ENCODE measurements at places on chromosomes 1 and 21.

DNA sequence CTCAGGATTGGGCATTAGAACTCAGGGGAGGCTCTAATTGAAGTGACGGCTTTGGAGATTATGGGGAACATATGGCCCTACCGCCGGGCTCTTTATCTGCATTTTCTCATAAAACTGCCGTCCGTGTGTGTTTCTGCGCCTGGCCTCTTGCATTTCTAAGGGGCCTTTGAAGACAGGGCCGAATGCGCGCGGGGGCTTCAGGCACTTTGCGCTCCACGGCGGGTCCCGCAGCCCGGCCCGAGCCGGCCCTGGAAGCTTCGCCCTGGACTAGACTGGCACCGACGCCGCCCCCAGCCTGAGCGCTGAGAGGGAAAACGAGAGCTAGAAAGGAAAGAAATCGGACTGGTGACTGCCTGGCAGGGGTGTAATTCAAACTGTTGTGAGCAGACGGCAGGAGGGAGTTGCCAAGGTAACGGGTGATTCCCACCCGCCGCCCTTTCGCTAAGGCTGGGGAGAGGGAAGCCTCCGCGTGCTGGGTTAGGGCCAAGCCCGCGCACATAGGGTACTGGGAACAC, 120.7 kb downstream of the LMX1A start:
- DNase-seq, result no peak

DNA sequence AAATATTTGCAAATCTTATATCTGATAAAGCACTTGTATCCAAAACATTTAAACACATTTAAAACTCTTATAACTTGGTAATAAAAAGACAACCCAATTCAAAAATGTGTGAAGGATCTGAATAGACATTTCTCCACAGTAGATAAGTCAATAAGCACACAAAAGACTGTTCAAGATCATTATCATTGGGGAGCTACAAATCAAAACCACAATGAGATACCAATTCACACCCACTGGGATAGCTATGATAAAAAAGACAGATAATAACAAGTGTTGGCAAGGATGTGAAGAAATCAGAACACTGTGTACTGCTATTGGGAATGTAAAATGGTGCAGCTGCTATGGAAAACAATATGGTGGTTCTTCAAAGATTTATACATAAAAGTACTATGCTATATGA, 5.1 kb upstream of the LIN9 start:
- DNase-seq, result no peak

DNA sequence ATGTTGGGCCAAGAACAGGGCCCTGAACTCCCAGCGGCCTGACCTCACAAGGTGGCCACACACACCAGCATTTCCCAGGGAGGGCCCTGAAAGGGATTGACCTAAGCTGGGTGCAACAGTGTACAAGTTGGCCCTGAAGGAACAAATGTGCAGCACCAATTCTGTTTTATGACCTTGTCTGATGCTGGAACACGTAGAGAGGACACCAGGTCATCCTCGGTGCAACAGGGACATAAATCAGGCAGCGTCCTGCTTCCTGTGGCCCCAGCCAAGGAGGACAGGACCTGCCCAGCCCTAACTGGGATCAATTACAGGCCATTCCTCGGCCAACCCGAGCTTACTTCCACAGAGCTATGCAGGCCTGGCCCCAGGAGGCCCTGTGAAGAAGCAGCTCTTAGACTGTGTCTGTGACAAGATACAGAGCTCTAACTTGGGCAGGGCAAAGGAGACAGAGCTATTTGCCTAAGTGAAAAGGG, 12.8 kb upstream of the PHC2 start:
- peak; percentile 29 for DNase-seq

DNA sequence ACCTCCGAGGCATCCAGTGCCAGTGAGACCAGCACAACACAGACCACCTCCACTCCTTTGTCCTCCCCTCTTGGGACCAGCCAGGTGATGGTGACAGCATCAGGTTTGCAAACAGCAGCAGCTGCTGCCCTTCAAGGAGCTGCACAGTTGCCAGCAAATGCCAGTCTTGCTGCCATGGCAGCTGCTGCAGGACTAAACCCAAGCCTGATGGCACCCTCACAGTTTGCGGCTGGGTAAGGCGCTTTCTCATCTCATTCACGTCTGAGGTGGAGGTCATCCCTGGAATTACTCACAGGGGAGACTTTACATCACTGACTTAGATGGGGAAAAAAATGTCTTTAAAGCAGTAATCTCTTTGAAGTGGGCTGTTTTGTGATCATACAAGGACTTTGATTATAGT, 106.3 kb downstream of the CD247 start:
- DNase-seq, result no peak

- no peak for DNase-seq
Measured at GRCh38 chr21:41319273-41319672, 2.7 kb downstream of the FAM3B start.

DNA sequence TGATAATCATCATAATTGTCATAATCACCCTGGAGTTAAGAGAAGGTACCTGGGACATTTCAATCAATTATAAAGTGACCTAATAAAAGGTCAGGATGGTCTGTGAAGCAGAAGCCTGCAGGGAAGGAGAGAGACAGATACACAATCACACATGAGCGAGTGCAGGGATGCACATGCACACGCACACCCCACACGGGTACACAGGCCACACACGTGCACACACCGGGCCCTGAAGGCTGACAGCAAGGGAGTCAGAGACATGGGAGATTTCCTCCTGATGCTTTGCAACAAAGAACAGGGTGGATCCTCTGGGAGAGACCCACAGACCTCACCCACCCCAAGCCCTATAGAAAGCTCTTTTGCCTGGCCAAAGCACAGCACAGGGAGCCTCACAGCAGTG, 82.3 kb upstream of the ZC3H12A start:
- DNase-seq, result no peak

- no peak for DNase-seq
Measured at GRCh38 chr1:79852004-79852403, 845.5 kb upstream of the ADGRL4 start.

- no peak for DNase-seq
Measured at GRCh38 chr1:182457844-182458243, 7.9 kb downstream of the RGSL1 start.

GRCh38 chr1:109658533-109659042, 2.7 kb downstream of the GSTM4 start:
- DNase-seq, result no peak

DNA sequence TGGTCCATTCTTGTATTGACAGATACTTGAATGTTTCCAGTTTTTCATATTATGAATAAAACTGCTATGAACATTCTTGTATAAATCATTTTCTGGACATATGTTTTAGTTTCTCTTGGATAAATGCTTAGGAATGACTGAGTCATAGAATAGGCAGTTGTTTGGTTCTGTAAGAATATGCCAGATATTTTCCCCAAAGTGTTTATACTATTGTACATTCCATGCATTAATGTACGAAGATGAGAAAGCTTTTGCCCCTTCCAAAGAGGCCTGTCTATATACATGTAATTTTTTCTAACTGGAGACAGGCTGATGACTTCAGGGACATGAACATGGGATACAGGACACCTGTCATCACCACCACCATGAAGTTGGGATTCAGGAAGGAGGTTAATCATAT, 11.3 kb downstream of the NBPF3 start:
- DNase-seq, result no peak

- DNase-seq, result no peak
Measured at GRCh38 chr1:154848983-154849382, 21.1 kb downstream of the KCNN3 start.

DNA sequence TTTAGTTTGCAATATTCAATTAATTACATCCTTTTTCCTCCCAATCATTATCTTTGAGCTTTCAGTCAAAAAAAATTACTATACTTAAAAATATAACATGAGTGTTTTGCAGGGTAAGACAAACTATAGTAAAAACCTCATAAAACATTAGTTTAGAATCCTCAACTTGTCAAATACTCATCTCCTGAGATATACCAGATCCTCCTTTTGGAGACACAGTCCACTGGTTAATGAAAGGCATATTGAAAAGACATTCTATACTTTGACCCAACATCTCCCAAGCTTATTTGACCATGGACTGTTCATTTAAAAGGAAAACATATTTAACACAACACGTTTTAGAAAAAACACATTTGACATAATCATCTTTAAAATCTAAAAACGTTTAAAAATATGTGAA, 52.8 kb downstream of the NRIP1 start:
- no peak for DNase-seq
